ENCODE measurements at places on chromosomes 5 and 9.

DNA sequence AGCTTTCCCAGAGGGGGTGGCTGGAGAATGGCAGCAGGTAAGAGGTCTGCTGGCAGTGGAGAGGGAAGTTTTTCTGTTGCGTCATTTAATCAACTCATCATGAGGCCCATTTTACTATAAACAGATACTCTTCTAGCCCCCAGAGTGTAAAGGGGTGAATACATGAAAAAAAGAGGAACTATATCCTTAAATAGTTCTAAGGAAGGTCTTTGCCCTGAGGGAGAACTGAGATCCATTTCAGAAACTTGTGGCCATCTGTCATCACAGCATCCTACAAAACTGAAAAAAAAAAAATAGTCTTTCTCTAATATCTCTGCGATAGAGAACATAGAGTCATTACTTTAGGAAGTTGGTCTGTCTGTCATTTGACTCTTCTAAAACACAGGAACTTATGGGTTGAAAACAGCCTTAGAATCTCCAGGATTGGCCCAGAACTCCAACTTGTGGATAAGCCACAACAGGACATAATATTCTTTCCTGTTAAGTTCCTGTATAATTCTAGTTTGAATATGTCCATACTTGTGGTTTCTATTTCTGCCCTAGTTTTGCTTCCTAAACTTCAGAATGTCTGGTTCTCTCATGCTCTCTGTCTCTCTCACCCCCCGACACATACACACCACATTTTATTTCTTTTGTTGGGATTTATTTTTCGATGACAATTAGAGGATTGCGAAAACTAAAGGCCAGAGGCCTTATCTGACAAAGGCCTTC, 238.5 kb upstream of the PIK3R1 start:
- DNase-seq, result no peak

DNA sequence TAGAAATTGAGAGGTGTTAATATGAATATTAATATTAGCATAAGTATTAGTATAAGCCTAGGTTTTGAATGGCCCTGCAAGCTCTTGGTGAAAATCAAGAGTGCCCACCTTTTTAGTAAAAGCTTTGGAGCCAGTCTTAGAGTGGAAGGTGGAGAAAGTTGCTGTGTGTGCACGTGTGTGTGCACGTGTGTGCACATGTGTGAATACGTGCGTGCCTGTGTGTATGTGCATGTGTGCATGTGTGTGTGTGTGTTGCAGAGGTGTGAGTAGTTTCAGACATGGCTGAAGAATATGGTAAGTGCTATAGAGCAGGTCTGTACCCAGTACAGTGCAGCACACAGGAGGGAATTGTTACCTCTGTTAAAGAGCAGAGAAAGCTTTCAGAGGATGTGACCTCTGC, 74.3 kb downstream of the BOD1 start:
- no peak for DNase-seq

DNA sequence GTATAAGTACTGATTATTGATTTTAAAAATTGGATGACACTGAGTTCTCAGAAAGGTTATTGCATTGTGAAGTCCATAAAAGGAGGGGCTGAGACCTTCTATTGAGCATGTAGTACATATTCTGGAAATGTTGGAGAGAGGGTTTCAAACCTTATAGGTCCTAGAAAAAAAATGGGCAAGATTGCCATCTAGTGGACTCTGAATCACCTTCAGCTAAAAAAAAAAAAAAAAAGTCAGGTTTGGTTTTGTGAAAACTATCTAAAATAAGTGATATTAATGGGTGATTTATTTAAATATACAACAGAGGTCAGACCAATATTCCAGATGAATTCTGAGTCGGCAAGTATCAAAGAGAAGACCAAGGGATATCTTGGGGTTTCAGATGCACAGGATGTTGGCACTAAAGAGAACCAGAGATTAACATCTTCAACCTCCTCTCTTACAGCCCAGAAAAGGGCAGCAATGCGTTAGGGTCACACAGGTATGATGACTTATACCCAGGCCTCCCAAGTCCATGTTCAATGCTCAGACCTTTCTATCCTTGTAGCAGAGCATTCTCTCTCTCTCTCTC, 109.8 kb upstream of the NMUR2 start:
- DNase-seq, result peak; percentile 11

DNA sequence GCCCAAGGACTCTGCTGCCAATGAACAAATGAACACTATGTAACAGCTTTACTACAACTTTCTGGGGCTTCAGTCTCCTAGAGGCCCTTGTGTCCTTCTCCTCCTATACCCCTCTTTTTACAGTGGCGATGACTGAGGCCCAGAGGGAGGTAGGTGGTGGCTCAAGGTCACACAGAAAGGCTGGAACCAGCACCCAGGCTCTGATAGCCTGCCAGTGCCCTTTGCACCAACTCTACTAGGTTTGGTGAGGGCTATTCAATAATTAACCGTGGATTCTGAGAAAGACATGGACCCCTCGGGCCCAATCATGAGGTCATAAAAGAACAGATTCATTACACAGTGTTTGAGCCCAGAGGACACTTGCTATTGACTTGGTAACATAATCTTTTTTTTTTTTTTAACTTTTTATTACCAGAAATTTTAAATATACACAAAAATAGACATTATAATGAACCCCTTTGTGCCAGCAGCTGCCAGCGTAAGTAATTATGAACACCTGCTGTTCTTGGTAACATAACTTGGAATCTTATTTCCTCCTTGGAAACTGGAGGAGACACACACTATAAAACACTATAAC, 6.1 kb upstream of the ALDH1B1 start:
- DNase-seq, result no peak

GRCh38 chr5:87599778-87600177, 187.0 kb upstream of the CCNH start:
- no peak for DNase-seq

Data from fibroblast of skin of scalp (primary cell).